Tongue (tissue), 3 donors: ENCODE measurements at places on chromosomes 7 and 10. TPM values are rescaled to one million over a fixed set of nuclear protein-coding genes. Genes with fewer than 3 reads are reported as not detected.

The SFMBT2 gene
- total RNA-seq, result 6.7 TPM

The METTL27 gene
- 3.6 TPM for total RNA-seq

The UBE2H gene
- 101 TPM for total RNA-seq

The CISD1 gene
- total RNA-seq, result 25.7 TPM

The RET gene
- 12.0 TPM for total RNA-seq

The PFKFB3 gene
- 21.0 TPM for total RNA-seq

The AKR1C4 gene
- not detected for total RNA-seq

The TFR2 gene
- total RNA-seq, result 1.3 TPM

The DRGX gene
- total RNA-seq, result not detected

The ATOH7 gene
- total RNA-seq, result 0.82 TPM

The UCN3 gene
- total RNA-seq, result not detected

The EGR2 gene
- total RNA-seq, result 1.6 TPM

The SLC39A12 gene
- total RNA-seq, result not detected

The TAX1BP1 gene
- 84.7 TPM for total RNA-seq

The INMT gene
- total RNA-seq, result 14.5 TPM

The PNLIPRP2 gene
- not detected for total RNA-seq

The STK17A gene
- total RNA-seq, result 22.6 TPM

The NUTM2A gene
- total RNA-seq, result 2.1 TPM

The PCLO gene
- 2.7 TPM for total RNA-seq

The PLCE1 gene
- 20.3 TPM for total RNA-seq

The CYP2C18 gene
- total RNA-seq, result 8.4 TPM

The TSPAN15 gene
- 64.6 TPM for total RNA-seq
